GM23248 (cell line): ENCODE measurements at places on chromosomes 11 and 22. TPM values are rescaled to one million over a fixed set of nuclear protein-coding genes. Genes with fewer than 3 reads are reported as not detected.
A peak's percentile ranks its signal among the peaks of the same experiment; 100 is the strongest.

DNA sequence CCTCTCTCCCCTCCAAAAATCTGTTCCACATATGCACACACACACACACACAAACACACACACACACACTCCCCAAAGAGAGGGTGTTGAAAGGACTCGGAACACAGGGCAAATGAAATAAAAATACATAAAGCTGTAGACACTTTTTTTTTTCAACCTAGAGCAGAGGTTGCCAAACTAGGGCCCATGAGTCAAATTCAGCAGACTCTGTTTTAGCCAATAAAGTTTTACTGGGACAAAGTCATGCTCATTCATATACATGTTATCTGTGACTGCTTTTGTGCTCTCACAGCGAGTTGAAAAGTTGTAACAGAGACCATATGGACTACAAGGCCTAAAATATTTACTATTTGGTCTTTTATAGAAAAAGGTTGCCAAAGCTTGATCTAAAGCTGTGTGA lies 8.9 kb downstream of the IMMP1L start:
- DNase-seq: peak; percentile 11

DNA sequence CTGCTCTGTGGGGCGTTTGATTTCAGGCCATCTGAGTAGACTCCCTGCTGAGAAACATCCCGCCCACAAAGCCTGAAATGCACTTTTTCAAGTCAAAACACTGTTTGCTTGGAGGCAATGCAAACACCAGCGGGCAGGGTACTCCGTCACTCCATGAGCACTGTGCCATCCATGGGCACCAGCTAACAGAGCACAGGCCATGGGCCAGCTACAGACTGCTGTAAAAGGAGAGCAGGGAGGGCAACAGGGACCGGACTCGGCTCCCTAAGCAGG lies 16.6 kb upstream of the EFCAB6 start:
- DNase-seq: peak; percentile 12

- DNase-seq: no peak
Observed at GRCh38 chr11:1468473-1469066, 18.0 kb downstream of the MOB2 start.

The PANX3 gene
- not detected in 2 replicates for polyA plus RNA-seq

GRCh38 chr11:107054391-107054790 lies 36.1 kb upstream of the GUCY1A2 start:
- no peak for DNase-seq

The TBX10 gene
- polyA plus RNA-seq: not detected in 2 replicates

DNA sequence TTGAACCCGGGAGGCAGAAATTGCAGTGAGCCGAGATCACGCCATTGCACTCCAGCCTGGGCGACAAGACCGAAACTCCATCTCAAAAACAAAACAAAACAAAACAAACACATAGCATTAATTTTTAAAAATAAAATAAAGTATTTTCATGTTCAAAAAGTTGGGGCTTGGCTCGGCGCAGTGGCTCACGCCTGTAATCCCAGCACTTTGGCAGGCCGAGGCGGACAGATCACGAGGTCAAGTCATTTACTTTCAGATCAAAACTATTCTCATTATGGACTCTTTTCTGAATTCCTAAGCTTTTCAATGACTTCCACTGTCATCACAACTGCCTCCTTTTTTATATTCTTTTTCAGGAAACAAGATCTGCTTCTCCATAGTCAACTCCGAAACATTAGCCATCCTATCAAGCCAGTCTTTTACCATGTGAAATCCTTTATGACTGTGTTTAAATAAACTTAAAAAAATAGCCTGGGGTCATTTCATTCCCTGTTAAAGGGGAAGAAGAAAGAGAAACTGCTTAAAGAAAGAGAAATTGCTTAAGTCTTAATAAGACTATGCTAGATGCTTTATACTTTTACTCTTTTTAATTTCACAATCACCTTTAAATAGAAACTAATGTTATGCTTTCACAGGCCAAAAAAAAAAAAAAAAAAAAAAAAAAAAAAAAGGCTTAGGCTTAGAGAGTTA lies 13.1 kb upstream of the CHRNA10 start:
- DNase-seq: no peak
